Substantia nigra (tissue), 51 donors: ENCODE measurements at places on chromosomes 7 and 10.

DNA sequence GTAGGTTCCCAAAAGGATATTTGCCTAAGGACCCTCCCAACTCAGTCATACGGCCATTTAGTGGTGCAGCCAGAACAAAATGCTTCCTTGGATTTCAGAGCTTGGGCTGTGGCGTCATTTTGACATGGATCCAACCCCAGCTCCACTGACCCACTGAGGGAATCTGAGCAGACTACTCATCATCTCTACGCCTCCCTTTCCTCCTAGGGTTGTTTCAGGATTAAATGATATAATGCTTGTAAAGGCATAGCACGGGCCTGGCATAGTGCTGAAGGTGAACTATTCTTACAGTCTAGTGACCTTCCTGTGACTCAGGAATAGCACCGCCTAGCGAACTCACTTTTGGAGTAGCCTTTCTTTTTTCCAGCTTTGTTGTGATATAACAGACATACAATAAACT is 70.3 kb upstream of the LOXL4 start:
- no peak for DNase-seq

DNA sequence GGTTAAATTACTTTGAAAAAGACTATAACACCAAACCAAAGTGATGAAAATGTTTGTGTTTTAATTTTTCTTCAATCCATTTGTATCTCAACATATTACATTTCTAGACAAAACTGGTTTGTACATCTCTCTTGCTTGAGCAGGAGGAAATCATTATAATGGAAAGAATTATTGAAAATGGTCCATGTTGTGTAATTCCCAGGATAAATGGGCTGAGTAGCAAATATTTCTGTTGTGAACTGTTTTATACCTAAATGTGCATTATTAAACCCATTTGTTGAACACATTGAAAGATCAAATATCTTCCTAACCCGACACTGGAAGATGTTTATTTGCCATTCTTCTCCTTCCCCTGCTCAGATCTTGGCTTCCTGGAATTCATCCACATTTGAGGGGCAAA is 14.1 kb upstream of the CDK6 start:
- no peak for DNase-seq

DNA sequence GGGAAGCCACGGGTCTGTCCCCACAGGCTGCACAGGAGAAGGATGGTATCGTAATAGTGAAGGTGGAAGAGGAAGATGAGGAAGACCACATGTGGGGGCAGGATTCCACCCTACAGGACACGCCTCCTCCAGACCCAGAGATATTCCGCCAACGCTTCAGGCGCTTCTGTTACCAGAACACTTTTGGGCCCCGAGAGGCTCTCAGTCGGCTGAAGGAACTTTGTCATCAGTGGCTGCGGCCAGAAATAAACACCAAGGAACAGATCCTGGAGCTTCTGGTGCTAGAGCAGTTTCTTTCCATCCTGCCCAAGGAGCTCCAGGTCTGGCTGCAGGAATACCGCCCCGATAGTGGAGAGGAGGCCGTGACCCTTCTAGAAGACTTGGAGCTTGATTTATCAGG is 8.1 kb downstream of the ZKSCAN1 start:
- no peak for DNase-seq

DNA sequence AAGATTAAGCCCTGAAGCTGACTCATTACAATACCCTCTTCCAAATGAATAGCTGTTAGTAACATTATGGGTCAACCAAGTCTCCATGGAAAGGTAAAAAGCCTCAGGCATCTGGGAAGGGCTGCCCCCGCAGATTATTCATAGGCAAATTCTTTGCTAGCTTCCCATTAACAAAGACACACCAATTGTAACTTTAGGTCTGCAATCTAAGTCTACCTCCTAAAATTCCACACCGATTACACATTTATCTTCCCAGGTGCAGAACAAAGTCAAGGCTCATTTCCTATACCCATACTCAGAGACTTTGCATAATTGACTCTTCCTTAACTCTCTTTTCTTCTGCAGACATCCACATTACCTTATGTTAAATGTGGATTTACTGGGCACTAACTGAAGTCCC is 826.3 kb upstream of the MBL2 start:
- no peak for DNase-seq

GRCh38 chr7:135842446-135843179 is 94.0 kb upstream of the FAM180A start:
- DNase-seq, result no peak

DNA sequence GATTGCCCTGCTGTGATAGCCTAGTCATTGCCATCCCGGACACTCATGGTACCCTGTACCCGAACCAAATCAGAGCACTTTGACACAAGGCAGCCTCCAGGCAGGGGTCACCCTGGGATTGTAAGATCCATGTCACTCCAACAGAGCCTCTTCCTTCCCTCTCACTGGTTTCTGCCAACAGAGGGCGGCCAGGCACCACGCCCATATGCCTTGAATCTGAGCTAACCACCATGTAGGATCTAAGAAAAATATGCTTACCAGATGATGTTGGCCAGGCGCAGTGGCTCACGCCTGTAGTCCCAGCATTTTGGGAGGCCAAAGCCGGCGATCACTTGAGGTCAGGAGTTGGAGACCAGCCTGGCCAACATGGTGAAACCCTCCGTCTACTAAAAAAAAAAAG is 389.2 kb upstream of the KLF6 start:
- no peak for DNase-seq

- no peak for DNase-seq
These were observed 28.7 kb downstream of the ZEB1 start for GRCh38 chr10:31347705-31348104.

DNA sequence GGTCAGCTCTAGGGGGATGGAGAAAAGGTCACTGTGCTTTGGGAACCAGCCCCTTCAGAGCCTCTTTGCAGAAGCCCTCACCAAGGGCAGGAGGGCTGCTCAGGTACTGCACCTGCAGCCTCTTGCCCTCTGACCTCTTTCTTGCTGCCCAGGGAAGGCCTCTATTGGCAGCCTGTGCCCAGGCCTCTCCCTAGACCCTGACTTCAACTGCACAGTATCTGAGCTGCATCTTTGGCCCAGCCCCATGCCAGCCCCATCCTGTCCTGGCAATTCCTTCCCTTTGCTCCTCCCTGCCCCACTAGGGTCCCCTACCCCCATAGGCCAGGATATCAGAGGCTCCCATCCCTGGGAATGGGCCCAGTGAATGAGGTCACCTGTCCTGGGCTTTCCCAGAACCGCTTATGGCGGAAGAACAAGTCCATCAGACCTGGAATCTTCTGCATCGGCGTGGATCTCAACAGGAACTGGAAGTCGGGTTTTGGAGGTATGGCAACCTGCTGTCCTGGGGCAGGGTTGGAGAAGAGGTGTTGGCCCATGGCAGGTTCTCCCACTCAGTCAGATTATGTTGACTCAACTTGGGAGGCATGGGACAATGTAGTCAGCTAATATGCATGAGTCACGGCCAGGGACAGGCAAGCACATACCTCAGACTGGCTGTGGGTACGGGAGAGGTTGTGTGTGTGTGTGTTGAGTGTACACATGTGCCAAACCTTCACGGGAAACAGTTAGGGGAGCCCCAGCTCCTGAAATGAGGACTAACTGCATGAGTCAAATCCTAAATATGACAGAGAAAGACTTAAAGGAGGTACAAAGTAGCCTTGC is 17.1 kb upstream of the CPA1 start:
- no peak for DNase-seq

- DNase-seq, result no peak
These were observed 19.4 kb downstream of the TUBAL3 start for GRCh38 chr10:5385224-5385623.

GRCh38 chr7:69263550-69263949 is 334.7 kb upstream of the AUTS2 start:
- DNase-seq, result no peak
